ENCODE measurements at places on chromosomes 11 and 22.
A peak's percentile ranks its signal among the peaks of the same experiment; 100 is the strongest.

DNA sequence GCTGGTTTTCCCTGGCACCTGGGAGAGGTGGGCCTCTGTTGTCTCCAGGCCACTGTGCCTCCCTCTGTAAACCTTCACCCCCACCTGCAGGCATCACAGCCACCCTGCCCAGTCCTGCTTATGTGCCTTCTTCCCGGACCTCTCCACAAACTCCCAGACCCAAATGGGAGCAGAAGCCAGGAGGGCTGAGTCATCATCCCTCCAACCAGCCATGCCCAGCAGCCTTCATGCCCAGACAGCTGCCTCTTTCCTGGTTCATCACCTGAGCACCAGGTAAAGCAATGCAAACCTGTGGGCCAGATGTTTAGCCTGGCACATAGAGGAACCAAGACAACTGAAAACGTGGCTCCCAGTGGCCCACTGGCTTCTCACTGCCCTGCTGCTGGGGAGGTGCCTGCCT is 2.1 kb upstream of the TMPRSS4 start:
- DNase-seq = no peak

DNA sequence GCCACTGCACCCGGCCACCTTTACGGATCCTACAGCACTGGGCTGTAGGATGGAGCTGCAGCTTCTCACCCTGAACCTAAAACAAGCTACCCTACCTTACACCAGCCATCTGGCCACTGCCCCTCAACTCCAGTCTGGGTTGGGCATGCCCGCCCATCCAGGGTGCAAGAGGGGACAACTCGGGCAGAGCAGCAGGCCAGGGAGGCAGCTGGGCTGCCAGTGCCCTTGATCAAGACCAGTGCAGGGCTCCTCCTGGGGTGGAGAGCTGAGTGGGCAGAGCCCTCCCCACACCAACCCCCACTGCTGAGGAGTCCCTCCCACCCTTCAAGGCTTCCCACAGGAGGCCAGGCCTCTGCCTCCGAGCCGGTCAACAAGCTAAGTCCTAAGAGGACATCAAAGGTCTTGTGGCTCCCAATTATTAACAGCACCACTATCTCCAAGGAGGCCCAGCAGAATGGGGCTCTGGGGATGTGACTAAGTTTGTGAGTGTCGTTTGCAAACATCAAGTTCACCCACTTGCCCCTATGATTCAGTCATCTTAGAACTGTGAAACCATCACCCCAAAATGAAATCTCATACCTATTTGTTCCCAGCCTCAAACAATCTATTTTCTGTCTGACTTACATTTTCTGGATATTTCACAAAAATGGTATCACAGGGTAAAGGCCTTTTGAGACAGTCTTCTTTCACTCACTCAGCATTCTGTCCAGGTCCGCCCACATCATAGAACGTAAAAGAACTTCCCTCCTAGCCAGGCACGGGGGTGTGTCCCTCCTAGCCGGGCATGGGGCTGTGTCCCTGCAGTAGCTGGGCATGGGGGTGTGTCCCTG is 11.0 kb downstream of the GATD1 start:
- DNase-seq = no peak

DNA sequence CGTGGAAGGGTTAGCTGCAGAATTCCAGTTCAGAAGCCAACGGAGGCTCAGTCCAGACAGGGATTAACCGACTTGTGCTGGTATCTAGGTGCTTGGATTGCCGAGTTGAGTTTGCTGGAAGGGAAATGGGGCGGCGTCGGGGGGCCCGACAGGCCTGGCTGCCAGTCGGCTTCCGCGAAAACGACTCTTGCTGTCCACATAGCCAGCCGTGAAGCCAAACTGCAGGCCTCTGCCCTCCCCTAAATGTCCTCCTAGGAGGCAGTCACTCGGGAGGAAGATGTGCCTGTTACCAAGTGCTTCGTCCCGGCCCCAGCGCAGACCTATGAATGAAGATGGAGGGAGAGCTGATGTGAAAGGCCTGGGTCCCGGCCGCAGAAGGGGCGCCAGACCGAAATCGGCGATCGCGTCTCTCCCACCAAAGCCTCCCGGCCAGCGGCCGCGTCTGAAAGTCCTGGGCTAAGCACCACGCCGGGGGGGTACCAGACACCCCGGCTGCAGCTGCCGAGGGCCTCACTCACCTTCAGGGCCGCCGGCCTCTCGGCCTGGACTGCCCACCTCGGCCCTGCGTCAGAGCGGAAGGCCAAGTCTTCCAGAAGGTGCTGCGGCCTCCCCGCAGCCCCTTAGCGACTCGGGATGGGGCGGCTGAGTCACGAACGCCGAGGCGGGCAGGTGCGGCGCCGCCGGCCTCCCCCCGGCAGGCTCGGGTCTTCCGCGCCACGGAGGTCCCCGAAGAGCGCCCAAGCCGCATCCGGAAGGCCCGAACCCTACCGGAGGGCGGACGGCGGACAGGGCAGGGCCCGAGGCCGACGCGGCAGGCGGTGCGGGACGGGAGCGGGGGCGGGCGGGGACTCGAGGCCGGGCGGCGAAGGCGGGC is 7.5 kb downstream of the DPAGT1 start:
- peak; percentile 62 for DNase-seq

DNA sequence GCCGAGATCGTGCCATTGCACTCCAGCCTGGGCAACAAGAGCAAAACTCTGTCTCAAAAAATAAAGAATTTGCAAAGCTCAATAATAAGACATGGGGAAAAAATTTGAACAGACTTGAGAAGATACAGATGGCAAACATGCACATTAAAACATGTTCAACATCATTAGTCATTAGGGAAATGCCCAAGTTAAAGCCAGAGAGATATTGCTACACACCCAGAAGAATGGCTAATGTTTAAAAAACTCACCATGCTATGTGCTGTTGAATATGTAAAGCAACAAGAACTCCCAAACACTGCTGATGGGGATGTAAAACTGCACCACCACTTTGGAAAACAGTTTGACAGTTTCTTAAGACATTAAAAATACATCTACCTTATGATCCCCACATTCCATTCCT is 12.6 kb downstream of the LRRC75B start:
- peak; percentile 80 for DNase-seq

- DNase-seq = no peak
Observed at GRCh38 chr11:10646681-10647355, 46.7 kb downstream of the IRAG1 start.

- peak; percentile 7 for DNase-seq
Observed at GRCh38 chr11:130102301-130103249, 32.9 kb downstream of the APLP2 start.

- DNase-seq = no peak
Observed at GRCh38 chr11:82494988-82495432, 238.7 kb downstream of the FAM181B start.

DNA sequence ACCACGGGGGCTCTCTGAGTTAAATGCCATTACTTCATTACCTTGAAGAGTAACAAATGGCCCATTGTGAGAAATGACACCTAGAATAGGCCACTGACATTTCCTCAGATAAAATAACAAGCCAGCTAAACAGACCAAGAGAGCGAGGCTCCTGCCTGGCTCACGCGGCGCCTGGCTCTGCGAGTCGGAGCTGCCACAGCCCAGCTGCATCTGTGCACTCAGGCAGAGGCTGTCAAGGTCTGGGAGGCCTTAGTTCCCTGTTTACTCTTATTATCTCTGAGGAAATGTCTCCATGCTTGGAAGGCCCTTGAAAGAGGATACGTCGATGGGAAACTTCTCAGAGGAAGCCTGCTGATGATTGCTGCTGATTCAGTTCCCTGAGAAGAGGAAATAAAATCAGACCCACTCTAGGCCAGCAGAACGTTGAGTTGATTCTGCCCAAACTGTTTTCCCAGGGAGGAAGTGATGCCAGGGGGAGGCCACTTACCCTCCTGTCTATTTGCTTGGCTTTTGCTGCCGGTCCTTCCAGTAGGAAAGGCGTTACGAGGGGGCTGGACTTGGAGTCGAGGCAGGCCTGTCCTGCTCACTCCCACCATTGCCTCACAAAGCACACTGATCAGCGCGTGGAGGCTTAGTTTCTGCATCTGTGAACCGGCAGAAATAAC is 208.8 kb downstream of the TBC1D22A start:
- no peak for DNase-seq
